ENCODE measurements at places on chromosomes 1 and 21. TPM values are rescaled to one million over a fixed set of nuclear protein-coding genes. Genes with fewer than 3 reads are reported as not detected.
A peak's percentile ranks its signal among the peaks of the same experiment; 100 is the strongest.

- no peak overlapping the region for H3K27ac ChIP-seq
- peaks cover 17% of the 10 kb centered on the region for H3K4me1 ChIP-seq
- no peak for DNase-seq
- H3K36me3 ChIP-seq = no peaks in the 10 kb centered on the region
- H3K4me3 ChIP-seq = no peak overlapping the region
- H3K27me3 ChIP-seq = no peaks in the 10 kb centered on the region
These were observed 175.7 kb downstream of the HHIPL2 start for GRCh38 chr1:222372221-222372620.

- peaks cover 6% of the 10 kb centered on the region for H3K27me3 ChIP-seq
- H3K4me3 ChIP-seq = no peak overlapping the region
- DNase-seq = no peak
These were observed 1.5 kb upstream of the FCMR start for GRCh38 chr1:206923009-206923960.

The TCEA3 gene
- 10.0 TPM for total RNA-seq

- H3K36me3 ChIP-seq = peaks cover 4% of the 10 kb centered on the region
- peaks cover 51% of the 10 kb centered on the region for H3K4me1 ChIP-seq
- no peak for DNase-seq
- H3K4me3 ChIP-seq = peak overlapping the region; percentile 86
- peak overlapping the region; percentile 90 for H3K27ac ChIP-seq
These were observed 1.2 kb downstream of the LMNA start for GRCh38 chr1:156115514-156116374.

The SLC35F3 gene
- 0.25 TPM for total RNA-seq

The C1QA gene
- total RNA-seq = not detected

GRCh38 chr1:228918335-228918734, 183.1 kb downstream of the RHOU start:
- no peak overlapping the region for H3K4me3 ChIP-seq
- peaks cover 40% of the 10 kb centered on the region for H3K4me1 ChIP-seq
- DNase-seq = no peak
- no peak overlapping the region for H3K27ac ChIP-seq
- peaks cover 2% of the 10 kb centered on the region for H3K36me3 ChIP-seq

DNA sequence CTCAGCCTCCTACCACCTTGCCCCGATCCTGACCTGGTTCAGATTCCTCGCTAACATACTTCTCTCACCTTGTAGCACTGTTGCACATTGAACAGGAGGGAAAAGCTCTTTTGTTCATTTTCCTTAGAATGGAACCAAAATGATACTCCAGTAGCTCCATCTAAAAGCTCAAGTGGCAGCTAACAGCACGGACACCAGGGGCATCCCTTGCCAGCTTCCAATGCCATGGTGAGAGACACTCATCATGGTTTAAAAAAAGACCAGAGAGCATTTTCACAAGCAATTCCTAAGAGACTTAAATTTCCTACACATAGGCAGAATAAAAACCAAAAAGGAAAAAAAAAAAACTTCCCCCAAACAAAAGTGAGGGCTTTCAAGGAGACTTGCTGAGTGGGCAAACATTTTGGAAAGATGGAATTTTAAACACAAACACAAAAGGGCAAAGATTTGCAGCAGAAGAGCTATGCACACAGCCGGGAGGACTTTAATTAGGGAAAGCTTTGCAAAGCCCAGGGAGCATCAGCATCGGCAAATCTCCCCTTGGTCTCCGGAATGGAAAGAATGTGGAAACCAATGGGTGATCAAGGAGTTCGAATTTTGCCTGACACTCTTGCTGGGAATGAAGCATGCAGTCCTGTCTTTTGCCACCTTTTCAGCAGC, 84.3 kb downstream of the CAPZB start:
- peaks cover 39% of the 10 kb centered on the region for H3K4me1 ChIP-seq
- H3K27me3 ChIP-seq = no peaks in the 10 kb centered on the region
- no peak for DNase-seq
- peaks cover 5% of the 10 kb centered on the region for H3K36me3 ChIP-seq
- H3K4me3 ChIP-seq = no peak overlapping the region

The MMEL1 gene
- total RNA-seq = 4.5 TPM
